ENCODE measurements at places on chromosomes 6 and 20.

GRCh38 chr20:11344939-11345338 is 572.8 kb upstream of the BTBD3 start:
- DNase-seq = no peak

DNA sequence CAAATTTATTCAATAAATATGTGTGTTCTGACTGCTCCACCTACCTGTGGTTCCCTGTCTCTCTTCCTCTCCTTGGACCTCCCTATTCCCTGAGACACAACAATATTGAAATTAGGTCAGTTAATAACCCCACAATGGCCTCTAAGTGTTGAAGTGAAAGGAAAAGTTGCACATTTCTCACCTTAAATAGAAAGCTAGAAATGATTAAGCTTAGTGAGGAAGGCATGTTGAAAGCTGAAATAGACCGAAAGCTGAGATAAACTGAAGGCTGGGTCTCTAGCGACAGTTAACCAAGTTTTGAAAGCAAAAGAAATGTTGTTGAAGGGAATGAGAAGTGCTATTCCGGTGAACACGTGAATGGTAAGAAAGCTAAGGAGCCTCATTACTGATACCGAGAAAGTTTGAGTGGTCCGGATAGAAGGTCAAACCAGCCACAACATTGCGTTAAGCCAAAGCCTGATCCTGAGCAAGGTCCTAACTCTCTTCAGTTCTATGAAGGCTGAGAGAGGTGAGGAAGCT is 34.1 kb downstream of the UST start:
- no peak for DNase-seq

- no peak for DNase-seq
Observed at GRCh38 chr20:41169791-41170351, 32.5 kb downstream of the PLCG1 start.

GRCh38 chr6:170152124-170152926 is 138.6 kb downstream of the DLL1 start:
- no peak for DNase-seq

DNA sequence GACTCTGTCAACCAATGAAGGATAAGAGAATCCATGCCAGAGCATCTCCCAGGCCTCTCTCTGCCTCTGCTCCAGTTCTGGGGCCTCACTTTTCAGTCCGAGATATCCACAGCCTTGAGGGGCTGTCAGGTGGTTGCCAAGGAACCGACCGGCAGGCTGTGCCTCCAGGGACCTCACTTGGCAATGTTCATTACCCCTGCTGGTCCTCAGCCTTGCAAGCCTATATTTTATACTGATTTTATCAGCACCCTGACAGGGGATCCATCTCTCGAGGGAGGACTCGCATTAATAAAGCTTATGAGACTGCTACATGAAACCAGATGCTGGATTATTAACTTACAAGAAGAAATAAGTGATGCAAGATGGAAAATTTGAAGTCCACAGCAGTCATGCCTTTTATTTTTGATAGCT is 39.9 kb downstream of the TMC2 start:
- no peak for DNase-seq

GRCh38 chr20:19770375-19770774 is 12.3 kb downstream of the RIN2 start:
- no peak for DNase-seq
